ENCODE measurements at places on chromosomes 1 and 21.

GRCh38 chr1:63330331-63330916, 8.1 kb downstream of the FOXD3 start:
- DNase-seq, result peak; percentile 22

DNA sequence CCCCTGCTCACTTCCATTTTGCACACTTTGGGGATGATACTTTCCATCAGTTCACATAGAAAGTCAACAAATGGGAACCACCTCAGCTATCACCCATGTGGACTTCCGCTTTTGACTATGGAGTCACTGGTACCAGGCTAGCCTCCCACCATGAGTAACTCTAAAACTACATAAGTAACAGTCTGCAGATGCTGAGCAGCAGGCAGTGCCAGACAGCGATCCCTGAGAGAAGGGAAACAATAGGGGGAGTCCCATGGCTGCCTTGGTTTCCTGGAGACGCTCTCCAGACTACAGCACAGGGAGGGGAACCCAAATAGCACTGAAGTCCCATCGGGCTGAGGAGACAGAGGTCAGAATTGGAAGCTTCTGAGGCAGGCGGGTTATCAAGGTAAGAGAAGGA, 2.8 kb upstream of the TFF2 start:
- no peak for DNase-seq

DNA sequence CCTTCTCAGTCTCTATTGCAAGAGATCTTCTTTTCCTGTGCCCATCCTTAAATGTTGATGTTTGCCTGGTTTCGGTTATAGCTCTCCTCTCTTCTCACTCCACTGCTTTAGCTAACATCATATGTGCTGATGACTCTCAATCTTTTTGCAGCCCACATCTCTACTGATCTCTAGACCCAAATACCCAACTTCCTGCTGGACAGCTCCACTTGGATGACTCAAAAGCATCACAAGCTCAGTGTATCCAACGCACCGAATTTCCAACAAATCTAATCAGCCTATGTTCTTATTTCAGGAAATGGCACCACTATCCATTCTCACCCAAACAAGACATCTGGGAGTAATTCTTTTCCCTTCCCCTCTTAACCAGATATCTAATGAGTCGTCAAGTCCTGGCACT, 79.1 kb upstream of the ARTN start:
- no peak for DNase-seq

DNA sequence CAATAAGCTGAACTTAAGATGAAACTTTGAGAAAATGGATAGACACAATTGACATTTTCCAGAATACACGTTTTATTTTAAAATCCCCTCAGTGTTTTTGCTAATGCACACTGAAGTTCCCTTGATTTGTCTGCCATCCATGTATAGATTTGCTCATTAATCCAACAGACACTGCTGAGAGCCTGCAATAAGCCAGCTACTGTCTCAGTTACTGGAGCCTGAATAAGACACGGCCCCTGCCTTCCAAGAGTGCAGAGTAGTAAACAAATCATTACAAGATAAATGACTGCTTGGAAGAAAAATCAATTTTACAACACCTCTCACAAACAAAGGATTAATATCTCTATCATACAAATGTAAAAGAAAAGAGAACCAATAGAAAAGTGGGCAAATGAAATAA, 130.1 kb downstream of the TLR5 start:
- DNase-seq, result no peak

GRCh38 chr1:64004451-64005025, 198.9 kb upstream of the UBE2U start:
- no peak for DNase-seq

DNA sequence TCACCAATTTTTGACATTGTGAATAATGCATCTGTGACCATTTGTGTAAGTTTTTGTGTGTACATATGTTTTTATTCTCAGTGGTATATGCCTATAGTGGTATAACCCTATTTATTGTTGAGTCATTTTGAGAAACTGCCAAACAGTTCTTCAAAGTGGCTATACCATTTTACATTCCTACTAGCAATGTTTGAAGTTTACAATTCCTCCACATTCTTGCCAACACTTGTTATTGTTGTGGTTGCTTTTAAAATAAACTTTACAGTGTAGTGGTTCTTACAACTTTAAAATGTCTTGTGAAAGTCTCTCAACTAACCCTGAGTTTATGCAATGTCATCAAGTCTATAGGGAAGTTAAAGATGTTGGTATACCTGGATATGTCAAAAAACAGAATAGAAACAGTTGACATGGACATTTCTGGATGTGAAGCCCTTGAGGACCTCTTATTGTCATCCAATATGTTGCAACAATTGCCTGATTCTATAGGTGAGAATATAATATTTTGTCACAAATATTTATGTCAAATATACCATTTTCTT, 219.4 kb downstream of the LRRC40 start:
- DNase-seq, result no peak

DNA sequence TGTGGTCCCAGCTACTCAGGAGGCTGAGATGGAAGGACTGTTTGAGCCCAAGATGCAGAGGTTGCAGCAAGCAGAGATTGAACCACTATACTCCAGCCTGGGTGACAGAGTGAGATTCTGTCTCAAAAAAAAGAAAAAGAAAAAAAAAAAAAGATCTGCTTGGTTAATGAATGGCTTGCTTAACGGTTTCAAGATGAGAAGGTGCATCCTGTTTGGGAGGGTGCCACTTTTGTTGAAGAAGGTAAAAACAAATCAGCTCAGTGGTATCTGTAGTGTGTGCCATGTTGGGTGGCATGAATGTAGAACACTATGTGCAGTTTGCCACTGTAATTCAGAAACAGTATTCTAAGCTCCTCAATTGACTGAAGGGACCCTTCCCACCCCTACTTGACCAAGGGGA, 94.9 kb upstream of the ETV3 start:
- DNase-seq, result no peak

- no peak for DNase-seq
Measured at GRCh38 chr1:73766786-73767348, 431.1 kb downstream of the LRRIQ3 start.

- DNase-seq, result peak; percentile 43
Measured at GRCh38 chr1:15848143-15848928, 829 bp downstream of the SPEN start.

DNA sequence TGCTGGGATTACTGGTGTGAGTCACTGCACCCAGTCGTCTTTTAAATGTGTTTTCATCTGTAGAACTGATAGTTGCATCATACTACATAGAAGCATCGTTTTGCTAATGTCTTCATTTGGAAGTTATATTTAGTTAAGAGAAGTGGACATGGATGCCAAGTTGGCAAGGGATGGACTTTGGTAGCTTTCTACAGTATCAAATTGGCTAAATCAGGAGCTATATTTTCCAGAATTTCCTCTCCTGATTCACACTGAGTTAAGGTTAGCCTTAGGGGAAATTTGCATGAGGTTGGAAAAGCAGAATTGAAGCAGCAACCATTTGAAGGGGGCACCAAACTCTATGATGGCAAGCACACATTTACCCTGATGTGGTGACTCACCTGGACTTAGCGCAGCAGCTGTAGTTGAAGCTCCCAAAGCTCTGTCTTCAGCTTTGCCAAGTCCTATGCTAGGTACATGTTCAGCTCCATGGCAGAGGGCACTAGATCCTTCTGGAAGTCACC, 43.9 kb downstream of the DUSP10 start:
- no peak for DNase-seq

DNA sequence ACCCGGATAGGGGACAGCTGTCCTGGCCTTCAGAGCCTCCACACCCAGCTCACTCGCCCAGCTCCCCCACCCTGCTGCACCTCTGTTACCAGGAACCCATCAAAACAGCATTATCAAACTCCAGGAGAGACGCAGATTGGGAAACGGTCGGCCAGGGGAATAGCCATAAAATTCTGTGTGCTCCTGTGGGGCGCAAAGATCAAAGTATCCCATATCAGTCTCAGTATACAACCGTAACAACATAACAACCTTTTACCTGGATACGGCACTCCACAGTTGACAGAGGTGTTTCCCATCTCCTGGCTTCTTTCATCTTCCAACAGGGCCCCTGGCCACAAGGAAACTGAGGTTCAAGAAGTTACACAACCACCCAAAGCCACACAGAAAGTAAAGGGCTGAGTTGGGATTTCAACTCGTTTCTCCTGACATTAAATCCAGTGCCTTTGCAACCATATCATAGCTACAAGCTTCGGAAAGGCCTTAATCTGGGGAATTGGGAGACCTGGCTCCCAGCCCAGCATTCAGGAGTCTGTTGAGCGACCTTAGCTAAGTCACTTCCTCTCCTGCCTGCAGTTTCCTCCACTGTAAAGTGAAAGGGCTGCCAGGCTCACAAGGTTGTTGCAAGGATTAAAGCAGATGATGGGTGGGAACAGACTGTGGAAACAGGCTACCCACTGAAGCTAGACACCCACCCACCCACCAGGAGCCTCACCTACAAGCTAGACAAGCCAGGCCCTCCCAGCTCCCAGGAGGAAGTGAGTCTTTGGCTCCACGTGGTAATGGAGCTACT, 8.1 kb upstream of the EPHB2 start:
- no peak for DNase-seq

DNA sequence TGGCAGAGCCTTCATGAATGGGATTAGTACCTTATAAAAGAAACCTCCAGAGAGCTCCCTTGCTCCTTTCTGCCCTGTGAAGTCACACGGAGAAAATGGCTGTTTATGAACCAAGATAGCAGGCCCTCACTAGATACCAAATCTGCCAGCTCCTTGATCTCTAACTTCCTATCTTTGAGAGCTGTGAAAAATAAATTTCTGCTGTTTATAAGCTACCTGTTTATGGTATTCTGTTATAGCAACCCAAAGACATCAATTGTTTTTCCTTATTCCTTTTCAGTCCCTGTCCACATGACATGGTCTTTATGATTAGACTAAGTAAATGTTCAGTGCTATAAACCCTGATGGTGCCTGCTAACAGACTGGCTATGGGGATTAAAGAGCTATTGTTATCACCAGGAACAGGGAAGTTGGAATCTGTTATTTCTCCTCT, 9.7 kb upstream of the STIL start:
- DNase-seq, result no peak

GRCh38 chr21:29155118-29155932, 24.9 kb downstream of the MAP3K7CL start:
- peak; percentile 58 for DNase-seq

DNA sequence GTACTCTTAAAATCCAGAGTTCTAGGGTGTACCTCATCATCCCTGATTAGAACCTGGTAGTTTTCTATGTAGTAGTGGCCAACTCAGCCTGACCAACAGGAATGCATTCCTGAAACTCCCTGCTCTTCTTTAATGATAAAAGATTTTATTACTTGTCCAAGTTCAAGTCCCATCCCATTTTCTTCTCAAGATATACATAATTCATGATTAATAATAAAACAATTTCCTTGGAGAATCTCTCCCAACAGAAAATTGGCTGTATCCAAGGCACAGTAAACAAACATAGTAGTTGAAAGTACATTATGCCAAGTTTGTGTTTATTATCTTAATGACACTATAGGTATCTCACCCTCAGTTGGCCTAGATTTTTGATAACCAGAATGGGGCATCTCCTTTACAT, 714.1 kb upstream of the ADAMTS5 start:
- no peak for DNase-seq

DNA sequence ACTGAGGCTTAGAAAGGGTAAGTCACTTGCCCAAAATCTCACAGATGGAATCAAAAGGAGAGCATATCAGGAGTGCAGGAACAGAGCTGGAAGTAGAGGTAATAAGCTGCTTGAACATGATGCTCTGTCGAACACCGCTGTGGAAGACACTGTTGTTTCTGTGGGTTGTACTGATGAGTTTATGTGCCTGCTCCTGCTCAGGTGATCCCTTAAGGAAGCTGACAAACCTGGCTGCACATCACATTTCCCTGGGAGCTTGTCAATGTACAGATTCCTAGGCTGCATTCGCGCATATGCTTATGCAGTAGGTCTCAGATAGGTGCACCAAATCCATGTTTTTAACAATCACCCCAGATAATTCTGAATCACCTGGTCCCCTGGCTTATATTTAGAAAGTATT, 79.7 kb downstream of the ZNF326 start:
- DNase-seq, result no peak

DNA sequence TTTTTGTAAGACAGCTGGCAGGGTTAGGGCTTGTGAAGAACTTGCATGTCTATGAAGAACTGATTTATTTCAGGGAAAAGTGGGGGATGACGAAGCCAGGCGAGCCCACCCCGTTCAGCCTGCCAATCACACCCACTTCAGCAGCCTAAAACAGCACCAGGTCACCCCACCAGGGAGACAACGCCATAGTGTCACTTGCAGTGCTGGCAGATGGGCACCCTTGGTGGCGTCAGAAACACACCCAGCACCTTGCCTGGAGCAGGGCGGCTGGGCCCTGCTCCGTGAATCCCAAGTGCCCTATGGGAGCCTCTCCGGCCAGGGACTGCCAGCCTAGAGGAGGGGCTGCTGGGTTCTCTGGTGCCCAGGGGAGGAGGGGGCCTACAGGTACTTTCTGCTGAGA, 5.0 kb upstream of the NADK start:
- no peak for DNase-seq

- DNase-seq, result no peak
Measured at GRCh38 chr1:85707267-85707989, 805 bp downstream of the ZNHIT6 start.

DNA sequence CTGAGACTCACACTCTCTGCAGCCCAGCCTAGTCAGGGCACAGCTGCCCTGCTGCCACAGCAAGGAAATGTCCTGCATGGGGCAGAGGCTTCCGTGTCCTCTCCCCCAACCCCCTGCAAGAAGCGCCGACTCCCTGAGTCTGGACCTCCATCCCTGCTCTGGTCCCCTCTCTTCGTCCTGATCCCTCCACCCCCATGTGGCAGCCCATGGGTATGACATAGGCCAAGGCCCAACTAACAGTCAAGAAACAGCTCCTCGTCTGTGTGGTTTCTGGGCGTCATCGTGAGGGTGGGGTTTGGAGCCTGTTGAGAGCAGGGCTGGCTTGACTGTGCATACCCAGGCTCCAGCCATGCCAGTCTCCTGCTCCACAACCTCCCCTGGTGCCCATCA, 19.5 kb downstream of the FAAH start:
- DNase-seq, result no peak

DNA sequence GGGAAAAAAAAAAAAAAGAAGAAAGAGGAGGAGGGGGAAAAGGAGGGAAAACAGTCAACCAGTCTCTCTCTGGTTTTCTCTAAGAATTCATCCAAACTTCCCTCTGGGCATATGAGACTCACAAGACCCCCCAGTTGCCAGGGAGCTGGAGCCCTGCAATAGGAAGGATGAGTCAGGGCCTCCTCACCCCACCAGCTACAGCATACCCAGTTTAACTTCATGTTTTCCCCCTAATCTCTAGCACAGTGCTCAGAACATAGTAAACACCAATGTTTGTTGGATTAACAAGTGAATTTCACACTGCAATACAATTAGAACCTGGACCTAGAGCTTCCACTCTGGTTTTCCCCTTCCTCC, 7.8 kb downstream of the F11R start:
- DNase-seq, result no peak

DNA sequence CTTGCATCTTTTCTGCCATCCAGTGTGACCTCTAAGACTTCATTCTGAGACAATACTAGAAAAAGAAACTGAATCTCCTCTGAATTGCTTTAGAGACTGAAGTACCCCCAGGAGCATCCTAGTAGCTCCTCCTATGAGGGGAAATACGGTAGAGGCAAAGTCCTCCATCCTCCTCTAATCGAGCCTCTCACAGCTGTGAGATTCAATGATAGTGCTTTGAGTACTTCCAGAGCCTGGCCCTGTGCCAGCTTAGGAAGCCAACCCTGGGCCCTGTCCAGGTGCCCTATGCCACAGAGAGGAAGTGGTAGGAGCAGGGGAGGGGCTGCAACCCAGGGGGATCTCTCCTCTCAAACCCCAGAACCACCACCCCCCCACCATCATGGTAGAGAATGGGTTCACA, 10.7 kb downstream of the RORC start:
- no peak for DNase-seq

- no peak for DNase-seq
Measured at GRCh38 chr1:56331892-56332567, 247.3 kb downstream of the PLPP3 start.

- DNase-seq, result peak; percentile 38
Measured at GRCh38 chr1:214548988-214549387, 2.4 kb downstream of the PTPN14 start.
